Smooth muscle cell of trachea (primary cell): ENCODE measurements at places on chromosomes 11 and 22. TPM values are rescaled to one million over a fixed set of nuclear protein-coding genes. Genes with fewer than 3 reads are reported as not detected.

Gene ROBO4
- 1.3 and 2.0 TPM in 2 replicates for total RNA-seq

Gene CNTF
- total RNA-seq, result 1.5 and 2.0 TPM in 2 replicates

Gene NTM
- 9.9 and 15.0 TPM in 2 replicates for total RNA-seq

Gene OR10A3
- not detected in 2 replicates for total RNA-seq

Gene HDHD5
- 23.0 and 31.4 TPM in 2 replicates for total RNA-seq

Gene SPECC1L
- 36.4 and 37.9 TPM in 2 replicates for total RNA-seq
